ENCODE measurements at places on chromosomes 13 and 19. TPM values are rescaled to one million over a fixed set of nuclear protein-coding genes. Genes with fewer than 3 reads are reported as not detected.

GRCh38 chr13:24264976-24265375 lies 44.4 kb upstream of the C1QTNF9 start:
- DNase-seq = no peak

DNA sequence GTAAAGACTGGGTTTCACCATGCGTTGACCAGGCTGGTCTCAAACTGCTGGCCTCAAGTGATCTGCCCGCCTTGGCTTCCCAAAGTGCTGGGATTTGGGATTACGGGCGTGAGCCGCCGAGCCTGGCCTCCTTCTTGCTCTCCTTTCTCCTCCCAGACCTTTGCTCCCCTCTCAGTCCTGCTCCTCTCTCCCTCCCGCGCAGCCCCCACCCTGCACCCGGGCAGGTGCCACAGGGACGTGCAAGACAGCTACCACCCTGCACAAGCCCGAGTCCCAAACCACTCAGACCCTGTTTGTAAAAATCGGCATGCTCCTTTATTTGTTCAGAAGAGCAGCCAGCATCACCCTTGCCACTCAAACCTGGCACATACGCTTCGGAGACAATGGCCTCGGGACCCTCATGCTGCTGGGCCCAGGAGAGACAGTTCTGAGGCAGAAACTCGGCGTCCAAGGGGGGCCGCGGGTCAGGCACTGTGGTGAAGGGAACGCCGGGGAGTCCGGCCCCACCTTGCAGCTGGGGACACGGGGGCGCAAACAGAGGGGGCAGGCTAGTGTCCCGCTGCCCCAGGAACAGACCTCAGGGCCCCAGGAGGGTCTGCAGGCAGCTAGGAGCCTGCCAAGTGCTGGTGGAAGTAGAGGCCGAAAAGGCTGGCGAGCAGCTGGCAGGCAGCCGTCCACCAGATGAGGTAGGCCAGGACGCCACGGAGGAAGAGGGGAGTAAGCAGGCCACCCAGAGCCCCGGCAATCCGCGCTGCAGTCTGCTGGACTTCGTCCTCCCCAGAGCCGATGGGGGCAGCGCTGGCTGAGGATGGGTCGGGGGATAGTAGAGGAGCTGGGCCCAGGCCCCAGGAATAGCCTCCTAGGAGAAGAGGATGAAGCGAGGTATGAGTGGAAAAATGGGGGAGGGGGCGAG lies 18.7 kb downstream of the TMEM161A start:
- no peak for DNase-seq

DNA sequence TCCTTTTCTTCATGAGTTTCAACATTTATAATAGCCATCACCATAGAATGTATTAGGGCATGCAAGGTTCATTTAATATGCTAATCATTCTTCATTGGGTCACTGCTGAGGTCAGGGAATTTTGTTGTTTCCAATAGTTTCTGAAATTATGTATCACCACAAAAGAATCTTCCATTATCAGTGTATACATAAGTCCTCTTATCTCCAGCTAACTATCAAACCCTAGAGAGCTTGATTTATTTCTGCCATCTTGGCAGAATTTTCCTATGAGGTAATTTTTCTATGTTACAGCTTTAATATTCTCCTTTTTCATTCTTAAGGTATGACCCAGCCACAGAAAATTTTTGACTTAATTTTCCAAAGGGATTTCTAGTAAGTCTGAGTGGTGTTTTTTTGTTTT lies 415.0 kb upstream of the SLITRK1 start:
- no peak for DNase-seq

CACNA1A gene
- 0.10 TPM for total RNA-seq

DNA sequence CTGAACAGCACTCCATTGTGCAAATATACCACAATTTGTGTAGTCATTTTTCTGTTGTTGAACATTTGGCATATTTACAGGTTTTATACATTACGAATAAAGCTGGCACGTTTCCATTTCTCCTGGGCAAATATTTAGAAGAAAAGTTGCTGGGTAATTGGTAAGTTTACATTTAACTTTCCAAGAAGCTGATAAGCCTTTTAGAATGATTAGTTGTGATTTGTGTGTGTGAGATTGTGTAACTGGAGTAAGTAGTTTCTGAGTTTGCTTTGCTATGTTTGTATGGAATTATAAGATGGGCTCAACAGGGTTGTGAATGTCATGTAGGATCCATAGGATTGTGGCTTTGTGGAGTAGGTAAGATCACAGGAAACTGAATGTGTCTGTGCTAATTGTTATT lies 1.6 kb upstream of the ZNF529 start:
- DNase-seq = no peak

DNA sequence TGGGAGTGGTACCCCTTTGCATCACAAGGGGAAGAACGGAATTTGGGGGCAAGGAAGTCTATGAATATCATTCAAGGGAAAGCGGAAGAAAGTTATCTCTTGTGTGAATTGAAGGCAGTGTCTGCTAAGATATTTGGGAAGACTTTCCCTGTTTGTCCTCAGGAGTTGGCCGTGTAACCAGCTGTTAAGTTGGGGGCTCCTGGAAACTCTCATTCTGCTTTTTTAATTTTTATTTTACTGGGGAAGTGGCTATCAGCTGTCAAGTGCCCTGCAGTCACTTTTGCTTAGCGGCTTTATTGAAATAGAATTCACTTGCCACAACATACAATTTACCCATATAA lies 2.9 kb downstream of the UPF1 start:
- no peak for DNase-seq

GRCh38 chr13:34070544-34071303 lies 252.8 kb downstream of the RFC3 start:
- DNase-seq = no peak

CRLF1 gene
- 1.1 TPM for total RNA-seq

- DNase-seq = peak; percentile 90
These were observed 28.5 kb downstream of the ZNF266 start for GRCh38 chr19:9406798-9407352.

TRIM13 gene
- total RNA-seq = 27.2 TPM

CCL25 gene
- total RNA-seq = not detected

ADGRE1 gene
- total RNA-seq = 0.20 TPM

DNA sequence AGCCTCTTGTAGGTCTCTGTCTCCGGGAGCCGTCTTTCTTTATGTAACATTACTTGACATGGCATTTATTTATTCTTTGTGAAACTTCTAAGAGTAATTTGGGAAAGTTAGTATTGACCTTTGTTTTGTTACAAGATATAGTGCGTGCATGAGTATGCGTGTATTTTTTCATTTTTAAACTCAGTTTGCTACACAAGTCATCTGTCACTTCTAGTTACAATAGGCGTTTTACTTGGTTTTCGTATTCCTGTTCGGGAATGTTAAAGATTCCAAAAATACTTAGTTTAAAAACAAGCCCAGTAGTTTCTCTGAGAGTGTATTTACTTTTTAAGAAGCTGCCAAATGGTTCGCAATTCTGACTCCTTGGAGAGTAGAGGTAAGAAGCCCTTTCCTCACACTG lies 3.2 kb downstream of the PDS5B start:
- DNase-seq = no peak

URAD gene
- total RNA-seq = not detected

GRCh38 chr13:99495466-99496183 lies 5.6 kb upstream of the TM9SF2 start:
- DNase-seq = no peak

CACNG8 gene
- 0.45 TPM for total RNA-seq

SHISA7 gene
- total RNA-seq = not detected

DNA sequence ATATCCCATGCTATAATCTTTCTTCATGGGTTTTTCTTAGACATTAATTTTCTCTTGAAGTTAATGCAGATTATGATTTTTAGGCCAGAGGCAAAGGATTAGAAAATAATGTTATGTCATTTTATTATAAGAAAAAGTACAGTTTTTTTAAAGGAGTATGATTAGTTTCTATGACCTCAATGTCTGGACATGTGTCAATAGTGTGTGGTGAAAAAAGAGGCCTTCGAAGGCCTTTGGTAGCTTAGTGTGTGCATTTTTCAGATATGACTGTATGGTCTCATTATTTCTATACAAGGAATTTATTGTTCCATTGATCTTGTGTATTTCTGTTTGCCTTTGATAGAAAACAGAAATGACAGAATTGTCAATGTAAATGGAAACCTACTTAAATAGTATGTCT lies 195.6 kb downstream of the GPC5 start:
- peak; percentile 25 for DNase-seq

DNA sequence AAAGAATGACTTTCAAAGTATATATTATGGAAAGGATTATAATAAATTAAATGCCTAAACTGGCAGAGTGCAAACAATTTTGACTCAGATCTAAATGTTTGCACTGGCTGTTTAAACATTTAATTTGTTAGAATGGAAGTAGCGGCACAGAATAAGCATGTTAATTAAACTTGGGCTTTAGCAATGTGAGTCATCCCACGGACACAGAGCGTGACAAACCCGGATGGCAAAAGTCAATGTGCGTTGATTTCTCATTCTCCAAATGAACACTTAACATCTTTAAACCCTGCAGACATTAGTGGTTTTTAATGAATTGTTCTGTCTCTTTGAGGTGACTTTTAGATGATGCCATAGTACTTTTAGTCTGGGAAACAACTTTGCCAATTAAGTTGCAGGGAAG lies 38.4 kb downstream of the PCDH8 start:
- no peak for DNase-seq

- DNase-seq = no peak
These were observed 26.7 kb upstream of the NAPA start for GRCh38 chr19:47541518-47541917.

- no peak for DNase-seq
These were observed 7.2 kb downstream of the GAS6 start for GRCh38 chr13:113856716-113857065.

GRCh38 chr19:41872775-41873647 lies 4.1 kb upstream of the CD79A start:
- peak; percentile 82 for DNase-seq

GRCh38 chr13:51275101-51275500 lies 52.9 kb downstream of the FAM124A start:
- no peak for DNase-seq

TMPRSS9 gene
- total RNA-seq = not detected

FUT1 gene
- total RNA-seq = 0.10 TPM

DNA sequence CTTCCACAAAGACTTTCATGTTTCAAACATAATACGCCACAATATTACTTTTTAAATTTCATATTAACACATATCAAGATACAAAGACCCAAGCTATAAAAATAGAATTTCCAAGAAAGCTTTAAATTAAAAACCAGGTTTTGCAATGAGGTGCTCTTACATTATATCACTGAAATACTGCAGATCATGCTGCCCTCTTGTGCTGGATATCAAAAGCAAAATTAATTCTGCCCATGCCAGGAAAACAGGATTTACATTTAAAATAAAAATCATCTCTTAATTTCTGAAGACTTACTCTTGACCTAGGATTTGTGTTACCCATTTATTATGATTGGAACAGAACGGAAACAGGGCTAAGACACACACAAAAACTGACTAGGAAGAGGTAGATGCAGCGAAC lies 145.0 kb downstream of the ABCC4 start:
- peak; percentile 9 for DNase-seq

DNA sequence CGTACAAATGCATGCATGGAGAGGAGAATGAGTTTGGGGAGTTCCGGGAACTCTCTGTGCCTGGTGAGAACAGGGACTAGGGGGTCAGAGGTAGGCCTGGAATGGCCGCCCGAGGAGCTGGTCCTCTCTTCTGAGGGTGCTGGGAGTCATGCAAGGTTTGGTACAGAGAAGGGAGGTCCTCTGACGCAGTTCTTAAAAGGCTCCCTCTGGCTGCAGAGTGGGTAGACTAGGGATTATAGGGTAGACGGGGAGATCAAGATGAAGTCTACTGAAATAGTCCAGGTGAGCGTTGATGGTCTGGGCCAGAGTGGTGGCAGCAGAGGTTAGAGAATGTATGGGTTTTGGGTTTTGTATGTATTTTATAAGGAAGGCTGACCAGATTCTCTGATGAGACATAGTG lies 796 bp downstream of the ZNF304 start:
- DNase-seq = no peak

Data from HT1080 (cell line).